ENCODE measurements at places on chromosomes 4 and X.

DNA sequence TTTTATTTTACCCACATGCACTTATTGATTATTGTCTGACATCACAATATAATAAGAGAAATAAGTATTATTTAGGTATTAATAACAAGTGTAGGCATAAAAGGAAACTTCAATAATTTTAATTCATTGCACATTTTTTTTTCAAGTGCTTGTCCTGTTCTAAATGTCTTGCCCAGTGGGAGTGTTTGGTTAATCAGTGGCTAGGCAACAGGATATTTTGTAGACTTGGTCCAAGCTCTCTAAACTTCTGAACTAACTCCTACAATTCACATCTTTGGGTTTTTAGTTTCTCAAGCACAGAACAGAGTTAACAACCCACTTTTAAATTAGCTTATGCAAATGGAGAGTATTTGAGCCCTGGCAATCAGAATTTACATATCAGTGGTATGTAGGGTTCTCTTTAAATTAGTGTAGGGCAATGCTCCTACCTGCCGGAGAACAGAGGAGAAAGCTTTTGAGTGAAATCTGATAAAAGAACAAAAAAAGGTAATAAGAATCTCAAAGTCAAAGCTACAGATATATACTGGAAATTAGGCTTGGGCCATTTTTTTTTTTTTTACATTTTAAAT is 353.5 kb downstream of the ADGRL3 start:
- DNase-seq = no peak

DNA sequence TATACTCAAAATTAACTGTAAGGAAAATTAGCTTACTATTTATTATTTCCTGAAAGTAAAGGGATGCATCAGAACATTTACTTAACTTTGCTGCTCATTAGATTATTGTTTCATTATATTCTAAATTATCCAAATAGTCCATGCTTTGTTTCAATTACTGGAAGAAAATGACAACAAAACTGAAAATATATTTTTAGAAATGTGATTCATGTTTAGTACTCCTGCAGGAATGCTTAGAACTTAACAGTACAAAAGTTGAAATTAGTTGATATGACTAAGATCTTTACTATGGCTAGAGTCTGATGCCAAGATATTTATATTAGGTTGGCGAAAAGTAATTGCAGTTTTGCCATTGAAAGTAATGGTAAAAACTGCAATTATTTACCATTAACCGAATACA is 660.5 kb upstream of the PABPC4L start:
- DNase-seq = no peak

DNA sequence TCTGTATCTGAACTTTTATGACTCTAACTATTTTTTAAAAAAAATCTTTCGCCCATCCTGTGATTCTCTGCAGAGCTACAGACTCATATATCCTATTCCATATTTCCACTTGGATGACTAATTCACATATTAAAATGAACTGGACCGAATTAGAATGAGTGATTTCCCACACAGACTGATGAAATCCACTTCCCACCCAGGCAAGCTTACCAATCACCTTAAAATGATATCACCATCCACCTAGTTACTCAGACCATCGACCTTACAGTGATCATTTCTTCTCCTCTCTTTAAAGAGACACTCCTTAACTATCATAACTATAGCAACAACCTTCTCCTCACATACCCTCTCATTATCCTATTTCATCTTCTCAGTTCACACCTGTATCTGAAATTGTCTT is 34.1 kb upstream of the GUCY1B1 start:
- DNase-seq = no peak

DNA sequence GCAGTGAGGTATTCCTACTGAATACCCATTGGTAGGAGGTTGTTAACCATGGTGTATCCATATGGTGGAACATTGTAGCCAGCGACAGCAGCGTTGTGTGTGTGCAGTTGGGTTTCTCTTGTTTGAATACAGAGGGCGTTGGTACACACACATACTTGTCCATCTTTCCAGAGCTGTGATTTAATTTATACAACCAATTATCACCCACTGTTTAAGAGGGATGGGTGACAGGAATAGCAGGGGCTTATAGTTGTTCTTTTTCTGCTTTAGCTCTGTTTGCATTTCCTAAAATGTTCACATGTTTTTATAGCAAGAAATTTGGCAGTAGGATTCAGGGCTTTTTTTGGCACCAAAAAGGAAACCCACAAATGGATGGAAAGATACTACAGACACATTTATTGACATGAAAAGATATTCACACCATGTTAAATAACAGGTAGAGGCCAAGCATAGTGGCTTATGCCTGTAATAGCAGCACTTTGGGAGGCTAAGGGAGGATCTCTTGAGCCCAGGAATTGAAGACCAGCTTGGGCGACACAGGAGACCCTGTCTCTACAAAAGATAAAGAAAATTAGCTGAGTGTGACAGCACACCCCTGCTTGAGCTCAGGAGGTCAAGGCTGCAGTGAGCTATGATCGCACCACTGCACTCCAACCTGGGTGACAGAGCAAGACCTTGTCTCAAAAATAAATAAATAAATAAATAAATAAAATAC is 60.6 kb downstream of the TNIP2 start:
- DNase-seq = no peak

GRCh38 chr4:102817021-102817605 is 10.2 kb downstream of the UBE2D3 start:
- DNase-seq = no peak

- DNase-seq = no peak
Measured at GRCh38 chrX:6885909-6886308, 261.6 kb upstream of the STS start.

- DNase-seq = no peak
Measured at GRCh38 chr4:78602334-78602733, 50.8 kb downstream of the ANXA3 start.

DNA sequence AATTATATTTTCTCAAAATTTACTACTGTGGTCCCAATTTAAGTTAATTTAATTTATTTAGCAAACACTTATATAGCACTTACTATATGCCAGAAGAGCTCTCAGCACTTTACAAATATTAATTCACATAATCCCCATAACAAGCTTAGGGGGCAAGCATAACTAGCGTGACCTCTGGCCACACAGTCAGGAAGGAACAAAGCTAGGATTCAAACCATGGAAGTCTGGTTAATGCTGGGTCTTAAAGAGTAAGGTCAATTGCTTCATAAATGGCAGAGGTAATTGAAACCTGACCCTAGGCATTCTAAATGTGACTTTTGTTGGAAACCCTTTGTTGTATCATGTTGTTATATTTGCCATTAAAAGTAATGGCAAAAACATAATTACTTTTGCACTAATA is 279.5 kb upstream of the EMCN start:
- no peak for DNase-seq

DNA sequence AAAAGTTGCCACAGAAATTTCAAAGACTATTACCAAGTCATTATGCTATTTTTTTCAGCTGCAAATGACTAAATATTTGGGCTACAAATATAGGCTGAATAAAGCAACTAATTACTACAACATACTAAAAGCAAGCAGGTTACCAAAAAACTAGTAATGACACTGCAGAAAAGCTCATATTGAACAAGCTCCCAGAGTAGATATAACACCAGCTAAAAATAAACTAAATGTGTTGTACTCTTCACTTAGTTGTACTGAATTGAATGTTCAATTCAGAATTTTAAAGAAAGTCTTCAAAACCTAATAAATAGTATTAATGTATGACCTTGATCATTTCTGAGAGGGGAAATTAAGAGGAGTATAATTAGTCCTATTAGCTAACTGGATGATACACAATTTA is 12.0 kb downstream of the ATP8A1 start:
- DNase-seq = no peak

GRCh38 chr4:85736571-85736970 is 261.6 kb downstream of the ARHGAP24 start:
- DNase-seq = no peak

DNA sequence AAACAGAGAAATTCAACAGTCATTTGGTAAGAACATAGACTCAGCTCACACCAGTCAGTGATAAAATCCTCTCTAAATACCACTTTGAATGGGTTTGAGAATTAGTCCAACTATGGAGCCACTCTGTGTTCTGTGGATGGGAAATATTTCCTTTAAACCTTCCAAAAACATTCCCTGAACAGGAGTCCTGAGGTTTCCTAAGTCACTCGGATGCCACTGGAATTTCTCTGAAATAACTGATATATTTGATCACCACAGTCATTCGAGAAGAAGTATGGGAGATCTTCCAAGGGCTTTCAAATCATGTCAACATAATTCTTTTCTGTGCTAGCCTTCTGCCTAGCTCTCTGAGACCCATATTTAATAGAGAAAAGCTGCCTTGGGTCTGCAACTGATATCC is 958.6 kb downstream of the STIM2 start:
- no peak for DNase-seq

DNA sequence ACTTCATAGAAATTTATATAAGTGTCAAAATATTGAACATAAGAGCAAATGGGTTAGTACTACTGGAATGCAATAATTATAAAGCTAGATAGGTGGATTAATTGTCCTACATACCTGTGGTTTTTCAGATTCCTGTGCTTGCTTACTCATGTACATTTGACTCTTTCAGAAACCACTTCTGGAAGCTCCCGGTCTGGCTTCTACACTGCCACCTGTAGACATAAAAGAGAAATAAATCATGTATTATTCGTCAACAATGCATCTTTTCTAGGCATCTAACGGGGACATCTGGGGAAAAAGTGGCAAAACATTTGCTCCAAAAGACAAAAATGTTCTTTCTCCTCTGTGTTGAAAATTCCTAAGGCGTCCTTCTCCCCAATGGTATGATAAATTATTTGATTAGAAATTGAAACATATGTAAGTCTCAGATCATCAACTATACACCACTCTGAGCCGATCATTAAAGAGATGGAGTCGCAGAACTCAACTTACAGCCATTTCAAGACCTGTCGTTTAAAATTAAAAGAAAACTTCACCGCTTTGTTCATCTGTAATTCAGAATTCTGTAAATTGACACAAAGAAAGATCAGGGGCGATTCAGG is 648.7 kb upstream of the DIPK2B start:
- DNase-seq = no peak

GRCh38 chr4:3344596-3344995 is 51.8 kb downstream of the RGS12 start:
- DNase-seq = no peak

DNA sequence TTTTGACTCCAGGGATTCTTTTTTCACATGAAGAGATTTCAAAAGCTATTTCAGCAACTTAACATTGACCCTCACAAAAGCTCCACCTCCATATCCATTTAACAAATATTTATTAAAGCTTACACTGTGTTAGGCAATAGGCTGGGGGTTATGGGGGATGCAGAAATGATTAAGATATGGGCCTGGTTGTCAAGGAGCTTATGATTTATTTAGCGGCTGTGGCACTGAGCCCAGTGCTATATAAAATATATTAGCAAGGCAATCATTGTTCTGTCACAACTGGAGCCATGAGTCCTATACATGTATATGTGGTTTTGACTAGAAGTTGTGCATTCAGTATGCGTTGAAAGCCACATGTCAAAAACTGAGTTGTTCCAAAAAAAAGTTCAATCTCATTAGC is 131.1 kb downstream of the GPC3 start:
- DNase-seq = no peak

GRCh38 chrX:103932133-103932532 is 30.3 kb upstream of the TMSB15B start:
- no peak for DNase-seq

DNA sequence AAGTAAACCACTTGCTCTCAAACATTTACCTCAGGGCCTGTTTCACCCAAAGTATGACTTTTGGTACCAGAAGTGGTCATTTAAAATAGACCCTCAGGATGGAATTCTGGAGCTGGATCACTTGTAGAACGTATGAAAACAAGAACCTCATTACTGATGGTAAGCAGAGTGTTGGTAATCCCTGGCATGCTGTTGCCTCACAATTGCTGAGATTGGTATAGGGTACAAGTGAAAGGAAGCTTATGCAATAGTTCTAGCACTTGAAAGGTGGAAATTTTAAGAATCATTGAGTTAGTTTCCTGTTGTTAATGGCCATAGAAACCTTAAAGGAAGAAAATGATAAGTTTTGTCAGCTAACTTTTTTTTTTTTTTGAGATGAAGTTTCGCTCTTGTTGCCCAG is 22.3 kb upstream of the THOC2 start:
- DNase-seq = no peak

DNA sequence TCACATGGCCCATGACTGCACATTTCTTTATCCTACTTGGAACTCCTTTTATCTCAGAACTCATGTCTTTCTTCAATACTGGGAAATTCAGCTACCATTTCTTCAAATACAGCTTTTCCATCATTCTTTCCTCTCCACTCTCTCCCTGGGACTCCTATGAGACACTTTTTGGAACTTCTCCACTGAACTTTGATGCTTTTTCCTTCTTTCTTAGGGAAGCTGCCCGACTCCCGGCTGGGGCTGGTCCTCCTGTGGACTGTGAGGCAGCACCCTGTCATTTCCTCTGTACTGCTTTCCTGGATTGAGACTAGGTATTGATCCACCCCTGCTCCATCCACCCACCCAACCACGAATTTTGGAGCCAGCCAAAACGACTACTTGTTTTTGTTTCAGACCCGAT is 40.0 kb downstream of the ZFYVE28 start:
- no peak for DNase-seq

DNA sequence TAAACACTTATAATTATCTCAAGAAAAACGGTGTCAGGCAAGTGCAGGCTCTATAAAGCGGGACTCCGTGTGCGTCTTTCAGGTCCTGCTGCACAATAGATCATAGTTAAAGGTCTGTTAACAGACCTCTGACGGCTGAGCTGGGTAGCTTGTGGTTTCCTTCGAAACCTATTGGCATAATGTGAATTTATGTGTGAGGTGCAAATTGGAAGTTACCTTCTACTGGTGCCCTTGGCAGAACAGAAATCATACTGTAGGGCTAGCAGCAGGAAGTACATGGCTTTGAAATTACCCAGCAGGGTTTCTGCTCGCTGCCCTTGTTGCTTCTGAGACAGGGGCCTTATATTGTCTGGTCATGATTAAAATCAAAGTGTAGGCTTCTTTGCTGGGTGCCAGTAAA is 216.4 kb upstream of the HAND2 start:
- no peak for DNase-seq

DNA sequence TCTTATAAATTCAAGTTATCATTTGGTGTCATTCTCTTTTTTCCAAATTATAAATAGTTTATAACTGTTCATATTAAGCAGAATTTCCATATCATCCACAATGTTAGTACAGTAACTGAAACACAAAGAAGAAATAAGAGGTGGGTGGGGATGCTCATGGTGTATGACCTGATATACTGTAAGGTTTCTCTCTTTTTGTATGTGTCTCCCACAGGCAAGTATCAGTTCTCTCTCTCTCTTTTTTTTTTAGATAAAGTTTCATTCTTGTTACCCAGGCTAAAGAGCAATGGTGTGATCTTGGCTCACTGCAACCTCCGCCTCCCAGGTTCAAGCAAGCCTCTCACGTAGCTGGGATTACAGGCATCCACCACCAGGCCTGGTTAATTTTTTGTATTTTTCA is 43.7 kb upstream of the UGT2A3 start:
- DNase-seq = no peak

GRCh38 chr4:173328236-173328901 is 5.8 kb downstream of the HMGB2 start:
- no peak for DNase-seq

DNA sequence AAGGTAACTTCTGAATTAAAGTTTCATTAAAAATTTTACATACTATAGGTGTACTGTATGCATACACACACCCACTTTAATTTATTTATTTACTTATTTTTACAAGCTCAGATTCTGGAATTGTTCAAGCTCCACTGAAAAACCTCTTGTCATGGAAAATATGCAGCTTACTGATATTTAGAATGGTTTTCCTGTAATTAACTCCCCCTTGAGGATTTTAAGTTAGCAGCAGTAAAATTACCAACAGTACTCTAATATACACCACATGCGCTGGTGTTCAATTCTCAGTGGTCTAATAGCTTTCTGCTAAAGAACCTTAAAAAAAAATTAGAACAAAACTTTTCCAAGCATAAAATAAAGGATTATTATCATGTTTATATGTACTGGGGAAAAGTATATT is 12.0 kb downstream of the MAB21L2 start:
- DNase-seq = no peak
